ENCODE measurements at places on chromosomes 6 and 20.

GRCh38 chr6:36122495-36123269 lies 7.6 kb upstream of the MAPK13 start:
- no peak for DNase-seq

DNA sequence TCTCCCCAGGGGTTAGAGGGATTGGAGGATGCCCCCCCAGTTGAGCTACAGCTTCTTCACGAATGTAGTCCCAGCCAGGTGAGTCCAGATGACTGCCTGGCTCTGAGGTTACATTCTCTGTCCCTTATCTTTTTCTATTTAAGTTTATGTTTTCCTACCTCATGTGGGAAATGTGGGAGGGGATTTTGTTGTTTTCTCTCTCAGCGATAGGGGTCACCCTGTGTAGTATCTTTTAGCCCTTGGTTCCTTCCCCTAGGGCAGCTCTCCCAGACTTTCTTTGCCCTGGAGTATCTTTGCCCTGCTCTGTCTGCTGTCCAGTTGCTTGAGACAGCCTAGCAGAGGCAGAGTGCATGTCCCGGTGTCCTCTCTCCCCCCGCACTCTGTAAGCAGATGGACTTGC lies 5.8 kb downstream of the FANCE start:
- DNase-seq = no peak

DNA sequence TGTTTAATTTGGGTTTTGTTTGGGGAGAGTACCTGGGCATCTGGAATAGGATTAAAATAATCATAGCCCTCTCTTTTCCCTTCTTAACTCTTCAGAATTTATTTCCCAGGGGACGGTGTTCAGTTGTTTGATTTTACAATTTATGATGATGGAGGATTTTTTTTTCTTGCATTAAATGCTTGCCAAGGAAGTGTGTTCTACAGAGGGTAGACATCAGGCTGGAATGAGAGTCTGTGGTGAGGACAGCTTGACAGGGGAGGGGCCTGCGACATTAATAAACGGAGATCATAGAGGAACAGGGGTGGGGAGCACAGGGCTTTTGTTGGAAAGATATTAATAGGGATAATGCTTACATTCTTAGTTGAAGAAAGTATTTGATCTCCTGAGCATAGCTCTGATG lies 297.5 kb downstream of the CLIC5 start:
- DNase-seq = no peak

DNA sequence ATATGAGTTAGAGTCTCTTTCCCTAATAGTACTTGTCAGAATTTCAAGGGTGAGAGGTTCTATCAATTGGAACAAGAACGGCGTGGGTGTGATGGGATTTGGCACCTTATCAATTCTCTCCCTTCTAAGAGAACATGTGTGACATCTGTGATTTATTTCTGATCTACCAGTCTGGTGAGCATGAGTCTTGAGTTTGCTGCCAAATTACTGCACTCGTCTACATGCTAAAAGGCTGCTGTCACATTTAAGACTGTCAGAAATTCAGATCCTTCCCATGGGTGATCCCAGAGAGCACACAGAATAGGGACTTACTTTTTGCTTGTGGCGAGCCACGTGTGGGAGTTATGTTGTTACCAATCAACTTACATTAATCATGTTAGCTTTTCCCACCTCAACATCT lies 370.2 kb upstream of the SASH1 start:
- DNase-seq = no peak

GRCh38 chr6:106735136-106735633 lies 105.8 kb downstream of the QRSL1 start:
- no peak for DNase-seq

DNA sequence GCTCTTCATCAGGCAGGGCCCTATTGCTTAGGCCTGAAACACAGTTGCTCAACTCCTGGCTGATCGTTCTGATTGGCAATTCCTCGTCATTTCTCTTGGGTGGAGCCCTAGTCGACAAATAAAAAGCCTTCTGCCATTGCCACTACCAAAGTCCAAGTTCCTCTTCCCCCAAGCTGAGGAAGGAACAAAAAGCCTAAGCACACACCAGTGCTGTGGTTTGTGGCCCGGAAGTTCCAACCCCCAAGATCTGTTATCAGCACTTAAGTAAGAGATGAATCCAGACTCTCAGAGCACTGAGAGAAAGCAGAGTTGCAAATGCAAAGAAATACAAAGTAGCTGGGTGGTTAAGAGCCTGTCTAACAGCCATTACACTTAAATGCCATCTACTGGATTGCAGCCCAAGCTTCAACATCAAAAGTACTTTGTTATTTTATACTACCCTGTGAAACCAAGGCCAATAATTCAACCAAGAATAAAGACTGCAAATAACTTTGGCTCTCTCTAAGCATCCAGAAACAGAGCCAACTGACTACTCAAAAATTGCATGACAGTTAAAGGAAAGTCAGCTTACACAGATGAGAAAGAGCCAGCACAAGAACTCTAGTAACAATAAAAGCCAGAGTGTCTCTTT lies 1024.0 kb downstream of the GRIK2 start:
- no peak for DNase-seq

GRCh38 chr6:170096191-170096802 lies 194.6 kb downstream of the DLL1 start:
- DNase-seq = no peak

GRCh38 chr6:109488001-109488400 lies 5.0 kb upstream of the ZBTB24 start:
- no peak for DNase-seq

DNA sequence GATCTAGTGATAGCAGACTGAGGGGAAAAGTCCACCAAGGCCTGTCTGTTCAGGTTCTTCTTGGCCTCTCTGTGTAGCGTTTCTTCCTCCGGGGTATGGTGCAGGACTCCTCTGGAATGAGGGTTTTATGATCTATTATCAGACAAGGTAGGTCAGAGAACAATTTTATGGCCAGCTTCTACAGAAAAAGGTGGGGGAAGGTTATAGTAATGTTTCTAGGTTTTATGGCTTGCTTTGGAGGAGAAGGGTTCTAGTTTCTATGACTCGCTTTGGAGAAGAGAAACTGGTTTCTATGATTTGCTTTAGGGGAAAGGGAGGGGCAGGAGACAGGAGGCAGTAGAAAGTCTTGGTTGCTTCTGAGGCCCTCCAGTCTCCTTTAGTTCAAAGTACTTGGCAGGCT lies 144.8 kb upstream of the LAMA2 start:
- DNase-seq = no peak

GRCh38 chr6:110514818-110515217 lies 38.4 kb upstream of the SLC22A16 start:
- DNase-seq = no peak

GRCh38 chr6:6811128-6812009 lies 222.8 kb downstream of the LY86 start:
- DNase-seq = no peak

GRCh38 chr6:160060920-160061447 lies 60.6 kb upstream of the SLC22A1 start:
- DNase-seq = no peak

DNA sequence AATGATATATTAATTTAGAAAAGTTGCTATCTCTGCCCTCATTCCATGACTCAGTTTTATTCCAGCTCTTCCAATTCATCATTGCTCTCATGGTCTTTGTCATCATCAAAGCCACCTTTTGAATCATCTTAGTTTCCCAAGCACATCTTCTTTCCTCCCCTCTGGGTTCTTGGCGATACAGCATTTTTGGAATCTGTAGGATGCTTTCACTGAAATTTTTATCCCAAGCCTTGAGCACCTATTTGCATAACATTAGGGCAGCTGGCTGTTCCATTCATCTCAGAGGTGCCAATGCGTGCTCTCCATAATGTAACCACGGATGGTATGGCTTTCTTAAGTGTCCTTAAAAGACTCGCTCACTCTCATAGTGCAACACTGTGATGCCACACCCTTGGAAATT lies 100.4 kb downstream of the SNX5 start:
- DNase-seq = no peak

- DNase-seq = no peak
Observed at GRCh38 chr6:113697632-113698410, 159.3 kb upstream of the MARCKS start.

GRCh38 chr20:16349523-16350260 lies 223.6 kb downstream of the KIF16B start:
- DNase-seq = no peak

DNA sequence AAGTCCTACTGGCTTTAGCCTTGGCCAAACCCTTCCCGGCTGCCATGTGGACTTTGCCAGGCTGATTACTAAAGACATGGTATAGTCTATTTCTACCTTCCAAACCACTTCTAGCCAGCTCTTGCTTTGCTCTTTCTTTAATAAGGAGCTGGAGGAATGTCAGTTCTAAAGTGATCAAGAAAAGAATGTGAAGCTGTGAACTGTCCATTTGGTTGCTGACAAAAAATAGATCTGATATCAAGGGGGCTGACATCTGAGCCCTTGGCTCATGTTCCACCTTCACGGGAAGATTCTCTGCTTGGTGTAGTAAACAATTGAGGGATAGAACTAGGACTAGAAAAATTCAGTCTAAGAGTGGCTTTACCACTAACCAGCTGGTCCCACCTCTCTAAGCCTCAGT lies 22.6 kb downstream of the GNAS-AS1 start:
- no peak for DNase-seq

DNA sequence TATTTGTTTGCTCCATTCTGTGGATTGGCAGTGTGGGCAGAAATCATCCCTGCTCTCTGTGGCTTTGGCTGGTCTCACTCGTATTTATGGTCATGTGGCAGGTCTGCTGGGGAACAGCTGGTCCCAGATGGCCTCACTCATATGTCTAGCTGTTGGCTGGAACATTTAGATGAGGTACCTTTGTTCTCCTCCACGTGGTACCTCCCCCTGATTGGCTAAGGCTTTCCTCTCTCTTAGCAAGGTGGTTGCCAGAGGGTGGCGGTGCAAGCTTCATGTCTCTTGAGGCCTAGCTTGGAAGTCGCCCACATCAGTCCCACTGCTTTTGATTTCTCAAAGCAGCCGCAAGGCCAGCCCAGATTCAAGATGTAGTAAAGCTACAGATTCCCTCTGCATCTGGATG lies 348.5 kb upstream of the BTBD3 start:
- no peak for DNase-seq

DNA sequence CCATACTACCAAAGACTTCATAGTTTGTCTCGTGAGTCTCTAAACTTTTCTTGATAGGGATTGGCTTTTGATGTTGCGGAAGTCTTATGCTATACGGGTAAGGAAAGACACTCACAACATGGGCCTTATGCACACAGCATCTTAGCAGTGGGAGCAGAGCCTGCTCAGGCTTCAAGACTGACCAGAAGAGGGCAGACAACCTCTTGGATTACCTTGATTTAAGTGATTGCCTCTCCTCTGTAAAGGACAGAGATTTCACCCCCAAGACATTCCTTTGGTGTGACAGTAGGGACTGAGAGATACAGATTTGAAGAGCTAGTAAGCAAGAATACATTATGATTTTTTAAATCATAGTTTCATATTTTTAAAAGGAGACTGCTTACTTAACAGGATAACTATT lies 71.0 kb upstream of the SAMD3 start:
- peak; percentile 10 for DNase-seq

GRCh38 chr6:22145376-22145775 lies 151.5 kb downstream of the PRL start:
- no peak for DNase-seq

DNA sequence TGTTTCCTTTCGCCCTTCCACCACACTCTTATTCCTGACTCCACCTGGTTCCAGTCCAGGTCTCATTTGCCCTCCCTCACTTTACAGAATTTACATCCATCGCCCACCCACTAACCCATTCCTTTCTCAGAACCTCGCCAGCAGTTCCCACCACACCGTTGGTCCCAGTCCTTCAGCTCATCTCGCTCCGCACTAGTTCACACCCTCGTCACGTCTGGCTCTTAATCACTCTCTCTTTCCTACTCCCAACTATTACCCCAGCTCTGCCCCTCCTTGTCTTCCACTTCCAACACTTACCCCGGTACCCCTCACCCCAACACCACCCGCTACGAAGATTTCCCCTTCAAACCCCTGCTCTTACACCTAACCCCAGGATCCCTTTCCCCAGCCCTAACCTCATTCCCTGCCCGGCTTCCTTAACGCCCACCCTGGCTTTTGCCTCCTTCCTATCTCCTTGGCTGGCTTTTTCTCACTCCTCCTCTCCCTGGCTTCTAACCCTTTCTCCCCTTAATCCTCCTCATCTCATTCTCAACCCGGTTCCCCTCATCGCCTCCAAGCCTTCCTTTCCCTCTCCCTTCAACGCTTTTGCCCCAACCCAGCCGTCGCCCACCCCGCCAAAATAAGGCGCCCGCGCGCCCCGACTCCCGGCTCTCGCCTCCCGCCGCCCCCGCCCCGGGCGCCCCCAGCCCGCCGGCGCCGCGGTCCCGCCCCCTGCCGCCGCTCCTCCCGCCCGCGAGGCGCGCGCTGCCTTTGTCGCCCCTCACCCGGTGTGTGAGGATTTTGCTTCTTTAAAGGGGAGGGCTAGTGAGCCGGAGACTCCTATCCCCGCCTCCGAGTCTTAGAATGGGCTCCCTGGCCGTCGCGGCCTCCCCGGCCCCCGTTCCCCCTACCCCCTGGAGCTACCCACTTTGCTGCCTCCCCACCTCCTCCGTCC lies 542 bp downstream of the USP49 start:
- no peak for DNase-seq

DNA sequence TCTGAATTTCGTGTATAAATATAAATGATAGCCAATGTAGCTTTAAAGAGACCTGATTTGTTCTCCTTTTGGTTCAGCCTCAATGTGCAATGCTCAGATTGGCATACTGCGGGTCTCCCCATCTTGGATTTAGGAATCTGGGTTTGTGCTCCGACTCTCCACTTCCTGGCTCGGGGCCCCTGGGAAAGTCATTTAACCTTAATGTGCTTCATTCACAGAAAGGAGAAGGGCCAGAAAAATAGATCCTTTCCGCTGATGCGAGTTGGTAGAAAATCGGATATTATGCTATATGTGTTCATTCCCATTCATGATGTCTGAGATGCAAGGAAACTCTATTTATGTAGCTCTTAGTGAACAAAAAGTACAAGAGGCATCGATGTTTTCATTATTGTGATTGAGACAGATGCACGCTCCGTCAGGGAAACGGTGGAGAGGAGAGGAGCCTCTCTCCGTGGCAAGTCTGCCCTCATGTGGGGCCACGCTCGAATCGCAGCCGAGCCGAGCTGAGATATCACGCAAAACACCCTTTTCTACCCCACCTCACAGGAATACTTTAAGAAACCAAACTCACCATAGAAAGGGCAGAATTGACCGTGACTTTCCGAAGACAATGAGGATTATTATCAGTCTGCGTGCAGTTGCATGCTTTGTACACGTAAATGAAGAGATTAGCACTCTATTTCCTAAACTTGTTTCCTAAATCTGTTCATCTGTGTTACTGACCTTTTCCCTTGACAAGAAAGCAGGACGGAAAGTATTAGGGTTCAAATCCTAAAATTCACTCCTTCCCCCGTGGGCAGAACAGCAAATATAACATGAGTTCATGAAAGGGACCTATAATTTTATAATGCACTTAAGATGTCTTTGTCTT lies 136.6 kb downstream of the COL9A1 start:
- DNase-seq = no peak

All from stimulated activated CD4-positive, alpha-beta T cell treated with anti-CD3 and anti-CD28 coated beads, Interleukin-12 subunit alpha, Interleukin-12 subunit beta, amount 100 ng/mL, for 4 hours (primary cell).